ENCODE measurements at places on chromosomes 13 and 19.

- no peak for DNase-seq
Observed at GRCh38 chr19:48671446-48671995, 1.3 kb downstream of the NTN5 start.

- no peak for DNase-seq
Observed at GRCh38 chr19:14979476-14980255, at the start of gene SLC1A6. Gene SLC1A6 (minus strand): TSS chr19:14979864. CDS start chr19:14972910, 6,954 bp downstream.

GRCh38 chr19:6038634-6039405, 60.9 kb upstream of the RANBP3 start:
- peak; percentile 82 for DNase-seq

GRCh38 chr13:112014857-112015256, 52.1 kb upstream of the SOX1 start:
- no peak for DNase-seq

DNA sequence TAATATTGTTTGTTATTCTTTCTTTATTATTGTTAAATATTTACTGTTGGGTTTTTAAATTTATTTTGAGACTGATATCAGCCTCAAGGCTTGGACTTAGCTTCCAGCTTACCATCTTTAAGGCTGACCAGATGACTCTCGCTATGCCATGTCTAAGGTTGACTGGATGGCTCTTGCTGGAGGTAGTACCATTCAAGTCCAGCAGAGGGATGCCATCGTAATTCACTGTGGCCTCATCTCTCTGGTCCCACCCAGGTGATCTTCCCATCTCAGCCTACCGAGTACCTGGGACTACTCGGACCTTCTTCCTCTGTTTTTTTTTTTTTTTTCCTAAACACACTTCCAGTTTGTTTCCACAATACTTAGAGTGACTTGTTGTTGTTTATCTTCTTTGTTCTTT, 41.7 kb upstream of the ZNF91 start:
- no peak for DNase-seq

GRCh38 chr19:28715157-28715556, 497.8 kb downstream of the UQCRFS1 start:
- no peak for DNase-seq

- DNase-seq, result no peak
Observed at GRCh38 chr13:77514336-77514726, 21.2 kb upstream of the SCEL start.

DNA sequence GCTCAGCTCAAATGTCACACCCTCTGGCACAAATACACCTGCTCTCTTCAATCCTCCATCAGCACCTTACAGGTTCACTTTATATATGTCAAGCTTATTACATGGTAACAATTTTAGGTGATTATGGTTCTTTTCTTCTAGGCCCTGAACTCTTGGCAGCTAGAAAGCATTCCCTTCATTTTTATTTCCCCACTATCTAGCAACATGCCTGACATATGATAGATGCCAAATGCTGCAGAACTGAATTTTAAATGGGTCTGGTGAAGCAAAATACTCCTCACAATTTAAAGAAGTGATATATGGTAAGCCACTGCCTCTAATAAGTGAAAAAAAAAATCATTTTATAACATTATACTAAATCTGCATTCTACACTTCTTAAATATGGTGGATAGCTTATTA, 95.2 kb downstream of the USP12 start:
- DNase-seq, result no peak

GRCh38 chr13:62292714-62293480, 877.2 kb upstream of the PCDH20 start:
- no peak for DNase-seq

GRCh38 chr13:64078025-64078424, 2662.4 kb upstream of the PCDH20 start:
- DNase-seq, result no peak

GRCh38 chr13:24827799-24828198, 63.8 kb downstream of the RNF17 start:
- DNase-seq, result no peak

DNA sequence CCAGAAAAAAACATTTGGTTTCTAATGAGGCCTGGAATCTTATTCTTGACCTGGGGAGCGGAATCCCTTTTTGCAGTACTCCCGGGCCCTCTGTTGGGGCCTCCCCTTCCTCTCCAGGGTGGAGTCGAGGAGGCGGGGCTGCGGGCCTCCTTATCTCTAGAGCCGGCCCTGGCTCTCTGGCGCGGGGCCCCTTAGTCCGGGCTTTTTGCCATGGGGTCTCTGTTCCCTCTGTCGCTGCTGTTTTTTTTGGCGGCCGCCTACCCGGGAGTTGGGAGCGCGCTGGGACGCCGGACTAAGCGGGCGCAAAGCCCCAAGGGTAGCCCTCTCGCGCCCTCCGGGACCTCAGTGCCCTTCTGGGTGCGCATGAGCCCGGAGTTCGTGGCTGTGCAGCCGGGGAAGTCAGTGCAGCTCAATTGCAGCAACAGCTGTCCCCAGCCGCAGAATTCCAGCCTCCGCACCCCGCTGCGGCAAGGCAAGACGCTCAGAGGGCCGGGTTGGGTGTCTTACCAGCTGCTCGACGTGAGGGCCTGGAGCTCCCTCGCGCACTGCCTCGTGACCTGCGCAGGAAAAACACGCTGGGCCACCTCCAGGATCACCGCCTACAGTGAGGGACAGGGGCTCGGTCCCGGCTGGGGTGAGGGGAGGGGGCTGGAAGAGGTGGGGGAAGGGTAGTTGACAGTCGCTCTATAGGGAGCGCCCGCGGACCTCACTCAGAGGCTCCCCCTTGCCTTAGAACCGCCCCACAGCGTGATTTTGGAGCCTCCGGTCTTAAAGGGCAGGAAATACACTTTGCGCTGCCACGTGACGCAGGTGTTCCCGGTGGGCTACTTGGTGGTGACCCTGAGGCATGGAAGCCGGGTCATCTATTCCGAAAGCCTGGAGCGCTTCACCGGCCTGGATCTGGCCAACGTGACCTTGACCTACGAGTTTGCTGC, at the start of gene ICAM4:
Gene ICAM4 (plus strand): TSS at position 153 of the 935 bp plus-strand sequence. CDS start 58 bp downstream, at position 211.
- no peak for DNase-seq

DNA sequence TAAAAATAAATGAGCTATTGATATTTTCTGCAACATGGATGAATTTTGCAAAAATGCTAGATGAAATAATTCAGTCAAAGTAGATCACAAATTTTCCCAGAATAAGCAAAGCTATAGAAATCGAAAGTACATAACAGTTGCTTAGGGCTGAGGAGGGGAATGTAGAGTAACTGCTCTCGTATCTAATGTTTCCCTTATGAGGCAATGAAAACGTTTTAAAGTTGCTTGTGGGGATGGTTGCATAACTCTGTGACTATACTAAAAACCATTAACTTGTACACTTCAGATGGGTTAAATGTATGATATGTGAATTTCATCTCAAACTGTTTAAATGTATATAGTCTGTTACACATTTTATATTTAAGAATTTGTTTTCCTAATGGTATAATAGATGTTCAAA, 231.7 kb downstream of the GGACT start:
- no peak for DNase-seq

GRCh38 chr13:43088093-43088511, 64.7 kb downstream of the DNAJC15 start:
- DNase-seq, result no peak

DNA sequence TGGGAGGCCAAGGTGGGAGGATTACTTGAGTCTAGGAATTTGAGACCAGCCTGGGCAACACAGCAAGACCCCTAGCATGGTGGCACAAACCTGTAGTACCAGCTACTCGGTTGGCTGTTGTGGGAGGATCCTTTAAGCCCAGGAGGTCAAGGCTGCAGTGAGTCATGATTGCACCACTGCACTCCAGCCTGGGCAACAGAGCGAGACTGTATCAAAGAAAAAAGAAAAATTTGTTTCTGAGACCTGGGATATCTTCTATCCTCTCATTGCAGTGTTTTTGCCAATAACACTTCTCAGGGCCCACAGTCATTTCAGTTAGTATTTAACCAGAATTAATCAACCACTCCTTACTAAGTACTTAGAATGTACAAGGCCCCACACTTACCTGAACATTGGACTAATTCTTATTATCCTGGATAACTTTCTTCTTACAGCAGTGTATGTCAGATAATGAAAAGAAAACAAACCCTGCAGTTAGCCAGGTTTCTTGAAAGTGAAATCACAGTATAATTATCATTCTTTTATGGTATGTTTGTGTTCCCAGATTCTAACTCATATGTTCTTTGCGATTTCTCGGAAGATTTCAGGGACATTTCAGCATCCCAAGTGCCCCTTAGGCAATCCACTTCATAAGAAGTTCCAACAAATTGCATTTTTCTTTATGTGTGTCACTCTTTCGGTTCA, 75.6 kb upstream of the KLF5 start:
- DNase-seq, result no peak

DNA sequence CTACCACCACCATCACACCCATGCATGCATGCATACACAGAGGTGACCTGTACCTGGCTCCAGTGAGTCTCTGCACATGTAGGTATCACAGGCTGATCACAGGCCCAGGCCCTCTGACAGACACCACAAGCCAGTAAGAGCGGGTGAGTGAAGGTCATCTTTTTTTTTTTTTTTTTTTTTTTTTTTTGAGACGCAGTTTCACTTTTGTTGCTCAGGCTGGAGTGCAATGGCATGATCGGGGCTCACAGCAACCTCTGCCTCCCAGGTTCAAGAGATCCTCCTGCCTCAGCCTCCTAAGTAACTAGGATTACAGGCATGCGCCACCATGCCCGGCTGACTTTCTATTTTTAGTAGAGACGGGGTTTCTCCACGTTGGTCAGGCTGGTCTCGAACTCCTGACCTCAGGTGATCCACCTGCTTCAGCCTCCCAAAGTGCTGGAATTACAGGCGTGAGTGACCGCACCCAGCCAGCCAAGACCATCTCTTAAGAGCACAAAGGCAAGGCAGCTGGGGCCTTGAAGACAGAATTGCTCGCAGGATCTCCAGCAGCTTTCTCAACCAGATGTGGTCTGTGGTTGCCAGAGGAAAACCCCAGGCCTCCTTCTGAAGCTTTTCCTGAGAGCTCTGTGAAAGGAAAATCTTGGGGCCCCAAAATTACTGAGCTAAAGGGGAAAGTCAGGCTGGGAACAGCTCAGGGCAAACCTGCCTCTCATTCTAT, 3.2 kb upstream of the NKG7 start:
- DNase-seq, result peak; percentile 61

DNA sequence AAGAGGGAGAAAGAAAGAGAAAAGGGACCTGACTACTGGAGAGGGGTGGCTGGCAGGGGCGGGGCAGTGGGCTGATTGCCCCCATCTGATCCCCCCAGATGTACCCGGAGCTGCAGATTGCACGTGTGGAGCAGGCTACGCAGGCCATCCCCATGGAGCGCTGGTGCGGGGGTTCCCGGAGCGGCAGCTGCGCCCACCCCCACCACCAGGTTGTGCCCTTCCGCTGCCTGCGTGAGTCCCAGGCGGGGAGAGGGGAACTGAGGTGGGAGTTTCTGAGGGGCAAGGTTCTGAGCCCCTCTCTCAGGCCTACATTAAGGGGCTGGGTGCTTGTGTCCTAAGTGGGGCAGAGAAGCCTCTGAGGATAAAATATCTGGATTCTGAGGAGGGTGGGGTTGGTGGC, 2.4 kb downstream of the APLP1 start:
- DNase-seq, result no peak

DNA sequence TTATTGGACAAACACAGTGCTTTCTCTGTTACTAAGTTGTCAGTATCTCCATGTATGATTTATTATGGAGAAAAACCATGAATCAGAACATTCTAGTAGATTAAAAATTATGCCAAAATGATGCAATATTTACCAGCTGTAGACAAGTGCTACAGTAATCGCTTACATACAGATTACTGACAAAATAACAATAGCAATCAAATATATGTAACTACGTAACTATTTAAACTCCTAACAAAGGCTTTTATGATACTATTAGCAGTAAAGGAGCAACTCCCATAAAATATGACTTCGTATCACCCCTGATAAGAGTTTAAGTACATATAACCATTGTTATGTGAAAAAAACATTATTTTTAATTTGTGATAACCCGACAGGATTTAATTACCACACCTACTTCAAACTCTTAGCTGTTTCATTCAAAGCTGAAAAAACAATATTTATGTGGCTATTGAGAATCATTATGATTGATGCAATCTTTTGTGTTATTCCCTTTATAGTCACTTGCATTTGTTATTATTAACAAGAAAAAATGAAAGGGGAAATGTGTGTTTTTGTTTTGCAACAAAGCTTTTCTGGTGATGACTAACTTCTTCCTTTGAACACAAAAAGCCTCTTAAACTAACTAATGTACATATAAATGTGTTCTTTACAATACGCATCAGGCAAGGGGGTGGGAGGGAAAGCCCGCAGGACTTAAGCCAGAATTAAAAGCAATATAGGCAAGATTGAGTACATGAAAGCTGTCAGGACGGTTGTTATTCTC, 147.4 kb downstream of the ABCC4 start:
- DNase-seq, result no peak

GRCh38 chr13:22082437-22083100, 411.7 kb downstream of the FGF9 start:
- DNase-seq, result no peak

- DNase-seq, result no peak
Observed at GRCh38 chr13:108409730-108410129, 140.2 kb downstream of the TNFSF13B start.

GRCh38 chr19:21468791-21469190, 36.6 kb upstream of the ZNF429 start:
- DNase-seq, result no peak

DNA sequence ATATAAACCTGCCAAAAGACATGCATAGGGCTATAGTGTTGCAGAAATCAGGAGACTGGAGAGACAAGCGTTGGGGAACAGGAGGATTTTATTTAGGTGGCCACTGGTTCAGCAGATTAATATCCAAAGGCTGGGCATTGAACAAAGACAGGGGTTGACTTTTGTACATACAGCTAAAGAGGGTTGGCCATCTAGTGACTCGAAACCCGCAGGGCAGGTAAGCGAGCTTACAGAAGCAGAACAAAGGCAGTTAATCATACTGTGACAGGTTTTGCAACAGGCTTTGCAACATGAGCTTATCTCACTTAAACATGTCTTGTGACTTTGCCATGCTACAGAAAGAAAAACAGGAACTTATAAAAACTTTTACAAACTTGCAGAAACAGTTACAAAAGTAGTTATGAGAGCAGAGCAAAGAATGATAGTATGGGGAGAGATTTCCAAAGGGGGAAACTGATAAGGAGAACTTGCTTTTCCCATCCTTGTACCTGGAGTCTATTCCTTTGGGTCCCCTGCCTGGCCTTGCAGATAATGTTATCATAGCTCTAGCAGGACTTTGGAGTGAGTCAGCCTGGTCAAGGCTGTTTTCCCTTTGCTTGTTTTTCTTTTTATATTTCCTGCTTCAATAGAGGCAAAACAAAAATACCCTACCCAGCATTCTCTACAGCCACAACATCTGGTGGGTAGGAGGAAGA, 234.2 kb downstream of the PCDH17 start:
- DNase-seq, result no peak

- DNase-seq, result no peak
Observed at GRCh38 chr13:23578411-23579071, 8.3 kb downstream of the TNFRSF19 start.
